ENCODE measurements at places on chromosomes 4 and X.

DNA sequence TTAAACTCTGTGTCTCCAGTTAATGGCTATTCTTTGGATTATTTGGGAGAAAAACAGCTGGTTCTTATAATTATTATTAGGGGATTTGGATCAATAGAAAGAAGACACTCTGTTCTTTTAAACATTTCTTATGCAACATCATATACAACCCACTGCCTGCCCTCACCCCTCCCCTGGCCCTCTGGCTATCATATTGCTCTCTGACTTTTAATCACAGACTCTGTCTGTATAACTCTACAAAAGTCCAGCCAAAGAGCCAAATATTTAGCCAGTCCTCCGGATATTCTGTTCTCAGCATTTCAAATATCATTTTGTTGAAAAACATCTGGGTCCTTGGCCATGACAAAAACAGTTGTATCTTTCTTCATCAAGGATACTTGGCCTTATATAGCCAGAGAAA is 19.0 kb upstream of the PACRGL start:
- no peak for DNase-seq

GRCh38 chrX:5976332-5976731 is 252.3 kb downstream of the NLGN4X start:
- DNase-seq = no peak

DNA sequence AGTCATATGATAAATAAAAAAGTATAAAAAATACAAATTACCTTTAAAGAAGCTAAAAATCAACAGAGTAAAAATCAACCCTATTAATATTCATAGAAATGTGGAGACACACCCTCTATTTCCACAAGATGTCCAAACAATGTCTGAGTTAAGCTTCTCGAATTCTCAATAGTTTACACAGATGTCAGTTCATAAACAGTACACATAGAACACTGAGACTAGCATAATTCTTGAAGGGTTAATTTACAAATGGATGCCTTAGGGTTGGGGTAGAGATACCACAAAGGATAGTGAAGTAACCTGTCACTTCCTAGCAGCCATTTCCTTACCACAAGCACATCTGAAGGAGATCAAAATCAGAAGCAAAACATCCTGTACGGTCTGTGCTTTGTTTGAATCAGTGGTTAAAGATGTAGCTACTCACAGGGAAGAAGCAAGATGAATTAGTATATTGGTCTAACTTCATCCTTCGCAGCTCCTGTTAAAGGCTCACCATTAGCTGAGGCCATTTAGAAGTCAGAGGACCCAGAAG is 2393.9 kb downstream of the ARAP2 start:
- DNase-seq = no peak

- DNase-seq = peak; percentile 19
Measured at GRCh38 chrX:17082831-17083230, 136.4 kb downstream of the REPS2 start.

GRCh38 chr4:10118048-10119004 is 1.7 kb upstream of the WDR1 start:
- no peak for DNase-seq
